Stimulated activated CD8-positive, alpha-beta memory T cell treated with anti-CD3 and anti-CD28 coated beads, Interleukin-15, amount 100 ng/mL, for 48 hours (primary cell): ENCODE measurements at places on chromosomes 3 and 15.

DNA sequence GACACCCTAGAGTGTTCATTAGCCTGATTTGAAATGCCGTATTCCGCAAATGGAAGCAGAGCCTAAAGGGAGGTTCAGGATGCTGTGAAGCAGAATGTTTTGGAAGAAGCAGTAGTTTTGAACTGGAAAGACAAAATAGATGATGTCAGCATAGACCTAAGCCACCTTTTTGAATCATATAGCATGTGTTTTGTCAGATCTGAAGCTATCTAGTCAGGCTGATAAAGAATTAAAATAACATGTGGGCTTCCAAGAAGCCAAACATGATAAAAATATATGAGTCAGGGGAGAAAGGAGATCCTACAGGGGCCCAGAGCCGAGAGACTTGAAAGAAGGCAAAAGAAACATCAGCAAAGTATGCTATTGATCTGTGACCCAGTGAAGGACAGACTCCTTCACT, 47.2 kb upstream of the RASA2 start:
- no peak for DNase-seq

- no peak for DNase-seq
Observed at GRCh38 chr15:63202861-63203260, 13.5 kb downstream of the RAB8B start.

GRCh38 chr3:163560459-163560858, 1517.8 kb downstream of the SI start:
- DNase-seq = no peak

- DNase-seq = peak; percentile 47
Observed at GRCh38 chr15:77496715-77497109, 76.0 kb downstream of the HMG20A start.

GRCh38 chr15:76993114-76993725, 1.7 kb upstream of the PSTPIP1 start:
- DNase-seq = no peak

GRCh38 chr3:18481946-18482548, 56.9 kb upstream of the SATB1 start:
- no peak for DNase-seq
